ENCODE measurements at places on chromosomes 5 and 9.

GRCh38 chr5:171648279-171649074, 137.1 kb upstream of the SMIM23 start:
- DNase-seq, result no peak

GRCh38 chr9:4844056-4844838, 51.5 kb downstream of the RCL1 start:
- no peak for DNase-seq

GRCh38 chr9:101132801-101133200, 104.3 kb downstream of the PLPPR1 start:
- DNase-seq, result no peak

DNA sequence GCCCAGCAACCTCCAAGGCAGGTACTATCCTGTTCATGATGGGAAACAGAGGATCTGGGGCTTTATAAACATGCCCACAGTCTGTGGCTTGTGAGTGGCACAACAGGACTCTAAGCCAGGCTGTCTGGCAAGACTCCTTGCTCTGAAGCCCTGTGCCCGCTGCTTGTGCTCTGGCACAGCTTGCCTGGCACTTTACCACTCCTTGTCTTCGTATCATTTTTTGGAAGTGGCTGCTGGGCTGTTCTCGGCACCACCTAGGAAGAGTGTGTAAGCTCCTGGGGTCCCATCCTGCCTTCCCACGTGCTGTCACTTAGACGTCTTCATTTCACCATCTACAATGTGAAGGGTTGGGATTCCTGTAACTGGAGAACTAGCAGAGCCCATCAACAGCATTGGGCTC, 59.3 kb upstream of the GLRX start:
- DNase-seq, result no peak

DNA sequence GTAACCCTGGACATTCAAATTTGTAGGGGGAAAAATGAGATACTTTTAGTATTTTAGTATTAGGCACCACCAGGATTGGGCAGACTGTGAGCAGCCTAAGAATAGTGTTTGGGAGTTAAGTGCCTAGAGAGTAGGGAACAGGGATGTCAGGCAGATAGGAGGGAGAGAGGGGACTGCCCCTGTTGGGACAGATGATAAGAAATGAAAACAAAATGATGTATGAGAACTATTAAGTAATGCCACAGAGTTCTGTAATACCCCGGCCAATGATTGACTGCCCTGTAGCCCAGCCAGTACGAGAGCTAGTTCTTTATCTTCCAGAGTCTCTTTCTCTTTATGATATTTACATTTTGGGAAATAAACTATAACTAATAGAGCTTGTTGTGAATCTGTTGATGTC, 24.4 kb downstream of the ARHGAP26 start:
- DNase-seq, result no peak

- no peak for DNase-seq
These were observed 352.3 kb downstream of the TMEM161B start for GRCh38 chr5:87916320-87916719.

GRCh38 chr9:6733257-6733656, 24.5 kb upstream of the KDM4C start:
- DNase-seq, result no peak

GRCh38 chr5:50963971-50964745, 297.7 kb downstream of the PARP8 start:
- no peak for DNase-seq

DNA sequence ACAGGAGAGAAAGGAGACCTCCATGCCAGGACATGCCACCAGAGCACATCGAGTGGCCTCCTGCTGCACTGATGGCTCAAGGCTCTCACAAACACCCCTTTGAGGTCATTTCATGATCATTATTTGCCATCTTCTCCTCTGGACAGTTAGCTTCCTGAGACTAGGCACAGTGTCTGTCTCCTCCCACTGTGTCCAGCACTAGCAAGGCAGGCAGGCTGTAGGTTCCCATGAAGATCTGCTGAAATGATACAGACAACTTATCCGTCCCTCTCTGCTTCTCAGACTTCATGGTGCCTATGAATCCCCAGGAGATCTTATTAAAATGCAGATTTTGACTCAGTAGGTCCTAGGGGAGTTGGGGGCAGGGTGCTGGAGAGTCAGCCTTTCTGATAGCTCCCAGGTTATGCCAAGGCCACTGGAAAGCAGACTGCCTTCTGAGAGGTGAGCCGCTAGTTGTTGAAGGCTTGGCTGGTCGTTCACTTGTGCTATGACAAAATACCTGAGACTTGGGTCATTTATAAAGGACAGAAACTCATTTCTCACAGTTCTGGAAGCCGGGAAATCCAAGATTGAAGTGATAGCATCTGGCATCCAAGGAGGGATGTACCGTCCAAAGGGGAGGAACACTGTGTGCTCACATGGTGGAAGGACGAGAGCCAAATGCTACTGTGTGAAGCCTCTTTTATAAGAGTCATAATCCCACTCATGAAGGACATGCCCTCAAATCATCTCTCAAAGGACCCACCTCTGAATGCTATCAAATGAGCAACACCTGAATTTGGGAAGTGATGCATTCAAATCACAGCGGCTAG, 183.4 kb downstream of the SPOCK1 start:
- DNase-seq, result no peak

DNA sequence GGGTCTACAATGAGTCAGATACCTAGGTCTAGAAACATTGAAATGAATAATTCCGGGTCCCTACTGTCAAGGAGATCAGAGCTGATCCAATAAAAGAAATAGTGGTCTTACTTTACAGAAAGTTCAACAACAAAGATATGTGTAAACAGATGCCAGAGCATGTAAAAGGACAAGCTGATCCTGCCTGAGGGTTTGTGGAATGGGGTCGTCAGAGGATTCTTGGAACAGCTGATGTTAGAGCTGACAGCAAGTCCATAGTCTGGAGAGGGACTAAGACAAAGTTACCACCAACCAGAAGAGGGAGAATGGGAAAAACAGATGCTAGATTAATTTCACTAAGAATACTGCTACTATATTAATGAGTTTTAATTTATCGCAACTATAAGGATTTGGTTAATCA, 71.5 kb downstream of the FREM1 start:
- no peak for DNase-seq
